ENCODE measurements at places on chromosomes 12 and 14. TPM values are rescaled to one million over a fixed set of nuclear protein-coding genes. Genes with fewer than 3 reads are reported as not detected.

Gene TSPAN11
- total RNA-seq, result 10.0 TPM

Gene COX14
- total RNA-seq, result 29.8 TPM

DNA sequence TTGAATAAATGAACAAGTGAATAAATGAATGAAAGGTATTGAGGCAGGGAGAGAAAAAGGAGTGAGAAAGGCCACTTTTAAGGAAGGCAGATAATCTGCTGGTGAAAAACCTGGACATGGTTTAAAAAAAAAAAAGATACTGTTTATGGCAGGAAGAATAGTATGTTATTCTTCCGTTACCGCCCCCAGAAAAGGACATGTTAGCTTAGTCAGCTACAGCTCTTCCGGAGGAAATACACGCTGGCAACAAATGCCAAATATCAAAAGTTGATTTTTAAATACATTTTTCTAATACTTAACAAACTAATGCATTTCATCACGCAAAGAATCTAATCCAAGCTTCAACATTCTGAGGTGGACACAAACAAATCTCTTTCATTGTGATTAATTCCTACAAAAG, 43.2 kb downstream of the SLC5A8 start:
- H3K4me1 ChIP-seq, result no peaks in the 10 kb centered on the region
- no peak overlapping the region for H3K27ac ChIP-seq
- H3K27me3 ChIP-seq, result no peaks in the 10 kb centered on the region

DNA sequence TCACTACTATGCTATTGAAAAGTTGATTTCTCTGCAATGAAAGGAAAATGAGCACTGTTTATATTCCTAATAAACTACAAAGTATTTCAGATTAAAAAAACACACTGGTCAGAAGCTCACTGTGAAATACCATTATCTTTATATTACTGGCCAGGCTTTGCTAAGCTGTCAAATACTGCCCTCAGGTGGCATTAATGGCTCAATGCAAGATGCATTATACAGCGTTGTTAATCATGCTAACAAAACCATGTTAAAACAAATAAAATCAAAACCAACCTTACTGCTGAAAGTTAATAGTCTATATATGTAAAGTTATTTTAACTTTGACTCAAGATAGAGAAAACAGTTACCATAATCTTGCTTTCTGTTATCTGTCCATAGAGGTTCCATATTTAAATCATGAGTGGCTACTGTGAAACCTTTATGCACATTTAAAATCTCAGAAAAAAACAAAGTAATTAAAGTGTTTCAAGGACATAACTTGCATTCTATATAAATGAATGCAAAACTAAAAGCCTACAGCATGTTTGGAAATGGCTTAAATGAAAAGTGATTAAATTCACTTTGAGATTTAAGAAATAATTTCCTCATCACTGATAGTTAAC, 121.7 kb downstream of the RALGAPA1 start:
- no peak overlapping the region for H3K4me3 ChIP-seq
- no peak overlapping the region for H3K27ac ChIP-seq
- H3K36me3 ChIP-seq, result no peaks in the 10 kb centered on the region

DNA sequence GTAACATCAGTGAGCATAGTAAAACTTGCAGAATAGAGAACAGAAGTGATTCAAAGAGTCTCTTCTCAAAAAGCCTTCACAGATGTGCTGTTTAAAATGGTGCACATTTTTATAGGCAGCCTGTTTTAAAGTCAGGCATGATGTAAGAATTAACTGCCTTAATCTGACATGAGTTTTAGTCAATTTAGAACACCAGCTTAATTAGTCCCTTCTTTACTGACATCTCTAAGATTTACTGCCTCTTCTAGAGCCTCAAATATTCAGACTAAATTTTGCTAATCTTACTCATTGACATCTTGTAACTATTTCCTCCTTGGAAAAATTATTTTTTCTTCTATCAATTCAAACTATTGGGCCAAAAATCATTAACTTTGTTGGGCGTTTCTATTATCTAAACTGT, 782.5 kb downstream of the C12orf50 start:
- no peak overlapping the region for H3K4me3 ChIP-seq
- H3K27ac ChIP-seq, result no peak overlapping the region
- H3K27me3 ChIP-seq, result no peaks in the 10 kb centered on the region

DNA sequence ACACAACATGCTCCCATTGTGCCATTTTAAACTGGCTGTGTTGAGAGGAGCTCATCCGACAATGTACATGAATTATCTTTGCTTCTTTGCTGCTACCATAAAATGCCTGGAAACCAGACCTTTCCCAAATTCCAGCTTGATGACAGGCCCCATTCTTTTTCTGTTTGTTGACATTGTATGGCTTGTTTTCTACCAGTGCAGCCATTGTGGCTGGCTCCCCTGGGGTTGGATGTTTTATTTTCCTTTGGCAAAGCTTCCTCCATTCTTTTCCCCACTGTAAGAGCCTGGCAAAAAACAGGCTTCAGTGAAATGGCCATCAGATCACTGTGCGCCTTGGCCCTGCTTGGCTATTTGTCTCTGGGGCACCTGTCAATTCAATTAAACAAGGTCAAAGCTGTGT, 532.5 kb downstream of the VRK1 start:
- no peak for DNase-seq
- no peak overlapping the region for H3K4me3 ChIP-seq
- H3K36me3 ChIP-seq, result no peaks in the 10 kb centered on the region
- H3K4me1 ChIP-seq, result no peaks in the 10 kb centered on the region

- no peaks in the 10 kb centered on the region for H3K36me3 ChIP-seq
- no peak for DNase-seq
- H3K4me1 ChIP-seq, result no peaks in the 10 kb centered on the region
- no peaks in the 10 kb centered on the region for H3K27me3 ChIP-seq
- H3K27ac ChIP-seq, result no peak overlapping the region
These were observed 12.6 kb upstream of the DIO2 start for GRCh38 chr14:80223696-80224465.

- H3K27ac ChIP-seq, result no peak overlapping the region
- peaks cover 19% of the 10 kb centered on the region for H3K4me1 ChIP-seq
- no peak overlapping the region for H3K4me3 ChIP-seq
- DNase-seq, result no peak
- no peaks in the 10 kb centered on the region for H3K36me3 ChIP-seq
- peaks cover 28% of the 10 kb centered on the region for H3K27me3 ChIP-seq
These were observed 51.6 kb downstream of the PLEKHG3 start for GRCh38 chr14:64755781-64756221.

GRCh38 chr12:59459966-59460660, 135.7 kb upstream of the SLC16A7 start:
- DNase-seq, result peak; percentile 5
- H3K27ac ChIP-seq, result no peak overlapping the region
- no peak overlapping the region for H3K4me3 ChIP-seq

Measured in osteoblast (primary cell).